ENCODE measurements at places on chromosomes 6 and 20.

GRCh38 chr20:17841751-17842215 is 126.8 kb downstream of the SNX5 start:
- no peak for DNase-seq

- DNase-seq = no peak
Observed at GRCh38 chr6:75273009-75273408, 11.6 kb downstream of the TMEM30A start.

DNA sequence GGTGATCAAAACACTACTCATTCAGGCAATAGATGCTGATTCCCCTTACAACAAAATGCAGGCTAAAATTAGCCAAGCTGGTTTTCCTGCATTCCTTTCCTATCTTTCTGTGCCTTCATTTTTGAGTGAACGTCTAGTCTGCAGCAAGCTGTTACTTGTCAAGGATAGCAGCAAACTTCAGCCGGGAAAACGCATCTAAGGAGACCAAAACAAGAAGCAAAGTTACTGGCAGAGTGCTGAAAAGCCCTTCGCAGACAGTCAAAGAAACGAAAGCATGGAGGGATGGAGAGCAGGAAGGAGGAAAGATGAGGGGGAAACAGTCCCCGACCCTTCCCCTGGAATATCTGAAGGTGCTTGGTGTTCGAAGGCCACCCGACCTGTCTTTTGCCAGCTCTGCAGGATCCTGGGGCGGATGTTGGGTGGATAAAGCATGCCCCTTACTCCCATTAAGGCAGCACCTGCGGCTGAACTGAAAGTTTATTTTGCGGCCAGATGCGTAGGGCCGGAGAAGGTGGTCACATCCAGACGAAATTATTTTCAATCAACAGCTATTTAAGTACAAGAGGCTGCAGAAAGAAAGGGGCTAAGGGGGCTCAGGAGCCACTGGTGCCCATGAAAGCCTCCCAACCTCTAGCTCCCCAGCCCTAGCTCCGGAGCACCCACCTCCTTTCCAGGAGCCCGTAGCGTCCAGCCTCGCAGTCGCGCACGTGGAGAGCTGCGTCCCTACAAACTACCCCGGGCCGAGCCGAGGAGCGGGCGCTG is 538 bp downstream of the FERMT1 start:
- peak; percentile 36 for DNase-seq

- DNase-seq = no peak
Observed at GRCh38 chr6:30202366-30202765, 10.8 kb downstream of the TRIM26 start.

GRCh38 chr6:5752391-5752680 is 254.4 kb downstream of the NRN1 start:
- DNase-seq = peak; percentile 66

- DNase-seq = peak; percentile 43
Observed at GRCh38 chr6:69622924-69623323, 173.9 kb downstream of the LMBRD1 start.

DNA sequence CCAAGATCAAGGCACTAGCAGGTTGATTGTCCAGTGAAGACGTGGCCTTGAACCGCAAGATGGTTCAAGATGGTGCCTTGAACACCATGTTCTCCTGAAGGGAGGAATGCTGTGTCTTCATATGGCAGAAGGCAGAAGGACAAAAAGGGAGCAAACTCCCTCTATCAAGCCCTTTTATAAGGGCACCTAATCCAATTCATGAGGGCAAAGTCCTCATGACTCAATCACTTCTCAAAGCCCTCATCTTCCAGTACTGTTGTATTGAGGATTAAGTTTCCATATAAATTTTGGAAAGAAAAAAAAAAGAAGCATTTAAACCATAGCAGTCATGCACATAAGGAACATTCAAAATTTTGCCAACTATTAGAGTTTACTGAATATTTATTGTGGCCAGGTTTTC is 29.9 kb upstream of the TSPYL1 start:
- DNase-seq = no peak

DNA sequence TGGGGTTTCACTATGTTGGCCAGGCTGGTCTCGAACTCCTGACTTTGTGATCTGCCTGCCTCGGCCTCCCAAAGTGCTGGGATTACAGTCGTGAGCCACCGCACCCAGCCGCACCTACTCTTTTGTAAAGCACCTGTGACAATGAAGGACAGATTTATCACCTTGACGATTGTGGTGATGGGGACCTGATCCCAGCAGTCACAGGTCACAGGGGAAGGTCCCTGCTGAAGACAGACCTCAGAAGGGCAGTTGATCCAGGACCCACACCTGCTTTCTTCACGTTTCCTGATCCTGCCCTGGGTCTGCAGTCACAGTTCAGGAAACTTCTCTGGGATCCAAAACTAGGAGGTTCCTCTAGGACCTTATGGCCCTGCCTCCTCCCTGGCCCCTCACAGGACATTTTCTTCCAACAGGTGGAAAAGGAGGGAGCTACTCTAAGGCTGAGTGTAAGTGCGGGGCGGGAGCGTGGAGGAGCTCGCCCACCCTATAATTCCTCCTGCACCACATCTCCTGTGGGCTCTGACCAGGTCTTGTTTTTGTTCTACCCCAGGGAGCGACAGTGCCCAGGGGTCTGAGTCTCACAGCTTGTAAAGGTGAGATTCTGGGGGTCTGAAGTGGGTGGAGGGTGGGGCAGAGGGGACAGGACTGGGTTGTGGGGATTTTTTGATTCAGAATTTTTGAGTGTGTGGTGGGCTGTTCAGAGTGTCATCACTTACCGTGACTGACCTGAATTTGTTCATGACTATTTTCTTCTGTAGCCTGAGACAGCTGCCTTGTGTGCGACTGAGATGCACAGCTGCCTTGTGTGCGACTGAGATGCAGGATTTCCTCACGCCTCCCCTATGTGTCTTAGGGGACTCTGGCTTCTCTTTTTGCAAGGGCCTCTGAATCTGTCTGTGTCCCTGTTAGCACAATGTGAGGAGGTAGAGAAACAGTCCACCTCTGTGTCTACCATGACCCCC is 3.0 kb downstream of the HLA-E start:
- DNase-seq = no peak

DNA sequence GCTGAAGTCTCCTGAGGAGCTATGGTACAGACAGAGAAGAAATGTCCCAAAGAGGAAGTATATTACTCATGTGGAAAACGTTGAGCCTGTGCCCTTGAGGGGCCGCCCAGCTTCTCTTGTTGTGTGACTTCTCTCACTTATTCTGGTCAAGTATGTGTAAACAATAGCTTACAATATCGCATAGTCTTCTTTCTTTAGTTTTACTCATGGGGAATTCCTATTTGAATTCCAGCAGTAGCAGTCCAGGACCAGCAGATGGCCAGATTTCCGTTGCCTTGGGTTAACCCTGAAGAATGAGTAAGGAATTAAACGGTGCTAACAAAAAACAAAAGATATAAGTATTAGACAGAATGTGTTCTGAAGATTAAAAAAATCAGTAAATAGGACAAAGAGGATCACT is 522.0 kb upstream of the GJE1 start:
- no peak for DNase-seq

DNA sequence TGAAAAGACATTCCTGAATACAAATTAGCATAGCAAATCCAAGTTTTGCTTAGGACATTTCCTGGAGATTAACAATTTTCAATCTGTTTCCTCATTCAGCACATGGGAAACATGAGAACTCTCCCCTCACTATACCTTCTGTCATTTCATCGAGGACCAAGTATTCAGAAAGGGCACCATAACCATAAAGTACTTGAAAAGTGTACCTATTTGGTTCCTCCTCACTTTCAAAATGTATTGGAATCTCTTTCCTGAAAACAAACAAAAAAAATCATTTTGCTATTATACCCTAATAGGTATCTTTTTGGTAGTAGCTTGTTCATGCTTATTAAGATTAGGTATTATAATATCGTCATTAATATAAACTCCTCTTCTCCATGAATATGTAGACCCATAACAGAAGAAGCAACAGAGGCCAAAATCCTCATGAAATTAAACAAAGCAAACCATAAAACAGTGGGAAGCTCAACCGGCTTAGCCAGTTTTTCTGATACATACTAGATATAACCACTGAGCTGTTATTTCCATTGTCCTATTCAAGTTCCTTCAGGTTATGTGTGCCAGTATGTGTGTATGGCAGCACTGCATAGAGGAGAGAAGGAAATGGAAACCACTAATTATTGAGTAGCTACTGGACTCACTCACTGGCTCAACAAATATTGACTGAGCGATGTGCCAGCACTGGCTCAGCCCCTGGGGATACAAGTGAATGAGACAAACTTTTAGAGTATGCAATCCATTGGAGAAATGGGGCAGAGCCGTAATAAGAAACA is 274.0 kb downstream of the MAFB start:
- DNase-seq = no peak

DNA sequence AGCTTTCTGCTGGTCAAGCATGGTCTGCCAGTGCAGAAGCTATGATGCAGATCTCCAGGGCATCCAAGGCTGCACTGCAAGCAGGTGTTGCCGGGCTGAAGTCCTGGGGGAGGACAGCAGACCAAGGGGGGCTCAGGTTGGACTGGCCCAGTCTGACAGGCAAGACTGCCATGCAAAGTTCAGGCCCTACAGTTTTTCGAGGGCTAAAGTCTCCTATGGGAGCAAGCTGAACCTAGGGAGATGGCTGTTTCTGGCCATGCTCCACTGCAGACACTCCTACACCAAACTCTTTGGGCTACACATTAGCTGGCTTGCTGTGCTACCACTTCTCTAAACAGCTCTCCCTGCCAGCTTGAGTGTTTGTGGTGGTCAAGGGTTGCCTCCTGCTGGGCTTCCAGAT is 130.0 kb upstream of the SYNCRIP start:
- no peak for DNase-seq

- no peak for DNase-seq
Observed at GRCh38 chr6:106536851-106537250, 92.4 kb downstream of the RTN4IP1 start.

- peak; percentile 70 for DNase-seq
Observed at GRCh38 chr6:43926634-43927531, 156.9 kb downstream of the VEGFA start.

DNA sequence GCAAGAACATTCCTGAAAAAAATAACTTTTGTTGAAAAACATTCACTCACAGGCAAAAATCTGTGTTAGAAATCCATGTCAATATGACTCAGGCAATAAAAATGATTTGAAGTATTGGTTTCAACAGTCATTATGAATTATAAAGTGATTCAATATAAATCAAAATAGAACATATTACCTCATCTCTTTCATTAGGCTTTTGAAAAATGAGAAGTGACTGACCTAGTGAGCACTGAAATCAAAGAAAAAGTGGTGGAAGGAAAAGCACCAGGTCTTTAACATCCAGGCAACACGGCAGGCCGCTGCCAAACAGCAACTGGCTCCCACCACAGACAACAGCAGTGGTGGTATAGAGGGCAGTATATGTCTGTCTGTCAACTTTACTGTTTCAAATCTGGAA is 68.9 kb downstream of the MAN1A1 start:
- no peak for DNase-seq

DNA sequence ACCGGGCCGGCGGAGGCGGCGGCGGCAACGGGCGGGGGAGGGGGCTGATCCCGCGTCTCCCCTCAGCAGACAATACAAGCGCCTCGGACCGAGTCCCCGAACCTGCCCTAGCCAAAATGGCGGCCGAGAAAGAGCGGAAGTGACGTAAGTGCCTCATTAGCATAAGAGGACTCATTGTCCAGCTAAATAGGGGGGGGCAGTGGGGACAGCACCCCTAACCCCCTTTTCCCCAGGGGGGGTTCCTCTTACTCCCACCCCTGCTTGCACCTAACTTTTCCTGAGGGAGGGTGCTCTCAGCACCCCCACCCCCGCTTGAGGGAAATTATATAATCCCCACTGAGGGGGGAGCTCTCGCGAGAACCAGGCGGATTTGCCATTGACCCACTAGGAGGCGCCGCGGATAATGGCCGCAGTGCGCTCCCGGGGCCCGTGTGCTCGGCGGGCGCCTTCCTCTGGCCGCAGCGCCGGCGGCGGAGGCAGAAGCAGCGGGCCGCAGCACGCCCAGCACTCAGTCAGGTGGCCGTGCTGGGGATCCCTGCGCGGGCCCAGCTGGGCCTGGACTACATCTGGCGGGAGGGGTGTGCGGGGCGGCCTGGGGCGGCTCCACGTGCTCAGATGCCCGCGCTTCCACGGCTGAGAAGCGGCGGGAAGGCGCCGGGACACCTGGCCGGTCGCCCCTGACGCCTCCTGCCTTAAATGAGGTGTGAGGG is at the start of gene ADNP:
TSS of gene ADNP (minus strand) at position 132 of the 710 bp plus-strand sequence. CDS start 27,441 bp downstream, outside the sequence.
- peak; percentile 92 for DNase-seq

DNA sequence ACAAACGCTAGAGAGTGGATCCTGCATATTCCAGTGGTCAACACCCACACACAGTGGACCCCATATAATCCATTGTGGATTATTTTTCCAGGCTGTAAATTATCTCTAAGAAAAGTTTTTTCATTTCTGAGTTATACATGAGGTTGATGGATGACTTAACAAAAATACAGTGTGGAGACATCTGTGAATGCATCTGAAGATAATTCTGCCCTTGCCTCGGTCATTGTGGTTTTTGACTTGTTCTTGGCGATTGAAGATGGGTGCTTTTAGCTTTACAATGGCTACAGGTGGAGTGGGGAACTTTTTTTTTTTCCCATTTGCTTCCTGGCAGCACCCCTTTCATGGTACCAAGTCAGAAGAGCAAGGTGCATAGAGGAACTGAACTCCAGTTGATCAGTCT is 242.7 kb downstream of the MYLK4 start:
- no peak for DNase-seq

DNA sequence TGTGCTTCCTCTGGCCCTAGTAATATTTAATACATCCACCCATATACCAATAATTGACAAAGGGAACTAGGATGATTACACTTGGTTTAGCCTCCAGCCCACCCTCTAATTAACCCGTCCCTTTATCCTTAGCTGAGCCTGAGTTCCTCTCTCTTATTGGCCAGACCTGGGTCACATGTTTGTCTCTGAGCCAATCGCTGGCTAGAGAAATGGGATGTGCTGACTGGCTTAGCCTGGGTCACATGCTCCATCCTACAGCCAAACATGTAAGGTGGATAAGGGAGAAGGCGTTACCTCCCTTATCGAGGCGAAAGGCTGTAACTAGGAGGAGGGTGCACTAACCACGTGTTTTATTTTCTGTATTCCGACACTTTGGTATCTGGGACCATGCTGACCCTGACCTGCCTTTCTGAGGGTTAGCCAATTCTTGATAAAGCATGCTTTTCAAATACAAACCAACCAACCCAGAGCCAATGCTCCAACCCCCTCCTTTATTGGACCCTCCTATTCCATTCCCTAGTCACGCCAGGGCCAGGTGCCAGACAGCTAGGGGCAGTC is 262.7 kb downstream of the PREX1 start:
- no peak for DNase-seq

GRCh38 chr6:163793011-163793983 is 378.8 kb downstream of the QKI start:
- no peak for DNase-seq

GRCh38 chr20:23195636-23196035 is 109.5 kb upstream of the CD93 start:
- DNase-seq = no peak

All from H9 (cell line).